ENCODE measurements at places on chromosomes 13 and 19.
A peak's percentile ranks its signal among the peaks of the same experiment; 100 is the strongest.

DNA sequence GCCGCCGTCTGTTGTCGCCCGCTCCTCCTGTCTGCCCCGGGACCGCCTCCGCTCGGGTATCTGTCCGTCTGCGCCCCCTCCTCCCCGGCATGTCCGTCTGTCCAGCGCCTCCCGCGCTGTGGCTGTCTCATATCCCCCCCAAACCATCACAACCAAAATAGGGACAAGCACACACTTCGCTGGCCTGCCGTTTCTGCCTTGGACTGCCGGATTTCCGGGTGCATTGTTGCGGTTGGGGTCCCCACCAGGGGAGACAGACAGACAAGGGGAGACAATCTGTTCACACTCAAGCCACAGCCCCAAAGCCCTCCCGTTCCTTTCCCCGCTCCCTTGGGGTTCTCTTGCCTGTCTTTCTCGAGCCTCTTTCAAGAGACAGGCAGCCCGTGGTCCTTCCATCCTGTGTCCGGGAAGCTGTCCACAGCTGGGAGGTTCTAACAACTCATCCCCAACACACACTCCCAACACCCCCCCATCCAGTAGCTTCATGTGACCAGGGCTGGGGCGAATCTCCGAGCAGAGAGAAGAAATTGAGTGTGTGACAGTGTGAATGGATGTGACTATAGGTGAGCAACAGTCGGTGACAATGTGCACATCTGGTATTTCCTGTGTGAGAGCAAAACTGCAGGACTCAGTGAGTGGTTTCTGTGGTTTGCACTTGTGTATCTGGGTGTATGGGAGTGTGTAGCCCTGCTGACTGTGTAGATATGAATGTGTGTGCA lies 16.5 kb upstream of the FOSB start:
- DNase-seq, result peak; percentile 77

DNA sequence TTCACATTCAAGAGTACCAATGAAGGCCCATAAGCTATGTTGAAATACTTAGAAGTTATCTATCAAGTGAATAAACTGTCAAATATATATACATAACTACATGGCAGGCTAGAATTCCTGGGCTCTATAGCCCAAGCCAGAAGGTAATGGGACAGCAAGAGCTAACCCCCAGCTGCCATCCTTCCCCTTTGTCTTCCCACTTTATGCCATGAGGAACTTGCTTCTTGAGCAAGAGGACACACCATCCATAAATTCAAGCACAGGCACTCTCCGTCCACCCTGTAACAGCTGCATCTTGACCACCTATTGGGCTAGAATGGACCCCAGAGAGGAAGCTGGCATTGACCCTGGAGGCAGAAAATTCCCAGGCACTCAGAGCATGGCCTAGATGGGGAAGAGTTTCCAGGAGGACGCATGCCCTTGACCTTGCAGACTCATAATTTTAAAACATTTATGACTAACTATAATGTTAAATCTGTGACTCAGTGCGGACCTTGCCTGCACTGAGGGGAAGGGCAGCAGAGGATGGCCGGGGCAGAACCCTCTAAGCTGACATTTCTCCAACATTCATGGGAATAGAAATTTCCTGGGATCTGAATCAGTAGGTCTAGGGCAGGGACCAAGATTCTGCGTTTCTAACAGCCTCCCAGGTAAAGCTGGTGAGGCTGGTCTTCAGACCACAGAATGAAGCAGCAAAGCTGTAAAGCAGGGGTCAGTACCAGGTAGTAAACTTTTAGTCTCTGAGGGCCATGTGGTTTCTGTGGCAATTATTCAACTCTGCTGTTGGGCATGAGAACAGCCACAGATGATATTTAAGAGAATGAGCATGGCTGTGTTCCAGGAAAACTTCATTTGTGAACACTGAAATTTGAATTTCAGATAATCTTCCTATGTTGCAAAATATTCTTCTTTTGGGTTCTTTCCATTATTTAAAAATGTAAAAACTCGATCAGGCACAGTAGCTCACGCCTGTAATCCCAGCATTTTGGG lies 71.4 kb upstream of the CLDN10 start:
- DNase-seq, result no peak

GRCh38 chr19:39128516-39129079 lies 3.0 kb downstream of the PAK4 start:
- DNase-seq, result no peak

DNA sequence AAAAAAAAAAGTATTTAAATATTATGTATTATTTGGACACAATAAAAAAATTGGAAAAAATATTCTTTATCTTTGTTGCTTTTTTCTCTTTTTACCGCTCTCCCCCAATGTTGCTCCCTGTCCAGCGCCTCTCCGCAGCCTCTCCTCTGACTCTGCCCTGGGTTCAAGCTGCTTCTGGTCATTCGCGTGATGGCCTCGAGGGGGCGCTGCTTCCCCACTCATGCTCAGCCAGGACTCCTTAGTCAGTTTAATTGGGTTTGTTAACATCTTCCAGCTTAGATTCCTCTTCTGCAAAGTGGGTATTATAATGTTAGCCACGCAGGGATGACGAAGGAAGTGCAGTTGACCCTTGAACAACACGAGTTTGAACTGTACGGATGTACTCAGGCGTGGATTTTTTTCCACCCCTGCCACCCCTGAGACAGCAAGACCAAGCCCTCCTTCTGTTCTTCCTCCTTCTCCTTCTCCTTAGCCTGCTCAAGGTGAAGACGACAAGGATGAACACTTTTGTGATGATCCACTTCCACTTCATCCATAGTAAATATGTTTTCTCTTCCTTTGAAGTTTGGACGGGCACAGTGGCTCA lies 4.9 kb upstream of the NWD1 start:
- DNase-seq, result no peak

- no peak for DNase-seq
These were observed 1.6 kb downstream of the LSM7 start for GRCh38 chr19:2326699-2327360.

DNA sequence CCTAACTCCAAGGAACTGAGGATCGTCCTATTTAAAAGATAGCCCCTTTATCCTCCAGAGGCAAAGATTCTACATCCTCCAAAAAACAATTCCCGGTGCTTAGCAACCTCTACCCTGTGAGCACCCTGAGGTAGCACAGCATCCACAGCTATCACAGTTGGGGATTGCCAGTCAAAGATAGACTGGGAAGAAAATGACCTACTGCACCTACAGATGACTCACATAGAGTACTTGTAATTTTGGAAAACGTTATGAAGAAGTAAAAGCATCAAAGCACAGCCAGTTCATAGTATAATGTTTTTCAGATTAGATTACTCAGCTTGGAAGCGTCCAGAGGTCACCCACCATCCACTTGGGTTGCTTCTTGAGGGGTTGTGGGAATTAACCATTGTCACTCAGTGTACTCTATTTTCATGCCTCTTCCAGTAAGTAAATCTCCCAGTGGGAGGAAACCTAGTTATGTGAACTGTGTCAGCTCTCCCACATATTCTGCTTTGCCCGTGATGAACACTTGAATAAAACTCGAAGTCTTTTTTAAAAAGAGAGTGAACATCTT lies 8.9 kb upstream of the FAM124A start:
- no peak for DNase-seq

- no peak for DNase-seq
These were observed 3.0 kb upstream of the TNNT1 start for GRCh38 chr19:55152017-55152416.

DNA sequence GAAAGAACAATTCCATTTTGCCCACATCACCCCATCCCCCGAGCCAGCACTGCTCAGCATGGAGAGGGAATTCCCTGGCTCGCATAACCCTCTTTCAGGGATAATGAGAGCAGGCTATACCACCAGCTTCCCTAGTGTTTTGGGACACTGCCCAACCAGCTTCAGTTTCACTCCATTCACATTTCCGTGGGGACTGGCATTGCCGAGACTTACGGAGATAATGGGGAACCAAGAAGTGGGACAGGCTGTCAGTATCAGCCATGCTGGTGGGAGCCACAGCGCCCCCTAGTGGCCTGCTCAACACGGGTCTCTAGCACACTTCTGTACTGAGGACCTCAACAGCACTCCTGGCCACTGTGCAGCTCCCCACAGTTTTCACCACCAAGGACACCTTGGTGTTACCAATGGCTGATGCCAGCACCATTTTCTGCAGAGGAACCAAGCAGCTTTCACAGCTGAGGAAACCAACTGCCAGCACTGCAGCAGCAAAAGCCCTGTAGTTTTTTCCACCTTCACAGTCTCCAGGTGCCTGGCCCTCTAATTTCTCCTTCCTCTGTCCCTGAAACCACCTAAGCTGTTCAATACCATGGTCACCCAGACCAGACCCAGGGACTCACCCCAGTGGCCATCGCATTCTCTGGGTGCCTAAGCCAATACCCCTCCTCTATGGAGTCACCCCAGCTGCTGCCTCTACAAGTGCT lies 23.7 kb downstream of the SLC6A16 start:
- DNase-seq, result peak; percentile 80

- DNase-seq, result no peak
These were observed 13.6 kb downstream of the UBAC2 start for GRCh38 chr13:99214232-99214631.

DNA sequence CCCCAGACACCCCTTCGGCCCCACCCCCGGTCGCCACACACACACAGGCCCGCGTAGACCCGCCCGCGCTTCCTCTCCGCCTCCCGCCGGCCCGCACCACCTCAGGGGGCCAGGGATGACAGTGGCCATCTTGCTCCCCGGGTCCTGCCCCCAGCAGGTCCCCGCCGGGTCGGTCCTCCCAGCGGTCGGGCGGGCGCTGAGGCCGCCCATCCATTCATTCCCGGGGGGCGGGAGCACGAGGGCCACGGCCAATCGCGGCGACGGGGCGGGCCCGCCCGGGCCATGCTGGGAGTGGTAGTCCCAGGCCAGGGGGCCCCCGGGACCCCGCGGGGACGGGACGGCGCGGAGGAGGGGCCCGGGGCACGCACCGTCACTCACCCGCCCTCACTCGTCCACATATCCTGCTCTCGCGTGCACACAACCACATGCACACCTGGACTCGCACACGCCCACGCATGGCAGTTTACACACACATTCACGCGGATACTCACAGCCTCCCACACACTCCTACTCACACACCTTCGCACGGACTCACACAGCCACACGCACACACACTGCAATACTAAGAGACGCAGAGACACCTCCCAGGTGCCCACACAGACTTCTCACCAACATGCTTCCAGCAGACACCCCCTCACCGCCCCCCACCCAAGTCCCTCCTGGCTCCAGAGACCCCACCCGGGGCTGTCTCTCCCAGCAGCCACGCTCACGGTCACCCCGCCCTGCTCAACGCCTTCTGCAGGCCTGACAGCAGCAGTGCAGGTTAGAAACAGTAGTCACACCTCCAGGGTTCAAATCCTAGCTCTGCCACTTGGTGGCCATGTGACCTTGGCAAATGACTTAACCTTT lies at the start of gene DPF1:
DPF1 (minus strand) TSS at position 209 of the 849 bp plus-strand sequence; CDS start at position 129, 80 bp downstream.
- peak; percentile 87 for DNase-seq

GRCh38 chr19:50686310-50687032 lies 33.1 kb downstream of the SHANK1 start:
- no peak for DNase-seq

- peak; percentile 92 for DNase-seq
These were observed 47.4 kb downstream of the ZFP14 start for GRCh38 chr19:36331353-36332228.

GRCh38 chr13:32001769-32002168 lies 29.8 kb upstream of the FRY start:
- DNase-seq, result no peak
